ENCODE measurements at places on chromosomes 13 and 19.

DNA sequence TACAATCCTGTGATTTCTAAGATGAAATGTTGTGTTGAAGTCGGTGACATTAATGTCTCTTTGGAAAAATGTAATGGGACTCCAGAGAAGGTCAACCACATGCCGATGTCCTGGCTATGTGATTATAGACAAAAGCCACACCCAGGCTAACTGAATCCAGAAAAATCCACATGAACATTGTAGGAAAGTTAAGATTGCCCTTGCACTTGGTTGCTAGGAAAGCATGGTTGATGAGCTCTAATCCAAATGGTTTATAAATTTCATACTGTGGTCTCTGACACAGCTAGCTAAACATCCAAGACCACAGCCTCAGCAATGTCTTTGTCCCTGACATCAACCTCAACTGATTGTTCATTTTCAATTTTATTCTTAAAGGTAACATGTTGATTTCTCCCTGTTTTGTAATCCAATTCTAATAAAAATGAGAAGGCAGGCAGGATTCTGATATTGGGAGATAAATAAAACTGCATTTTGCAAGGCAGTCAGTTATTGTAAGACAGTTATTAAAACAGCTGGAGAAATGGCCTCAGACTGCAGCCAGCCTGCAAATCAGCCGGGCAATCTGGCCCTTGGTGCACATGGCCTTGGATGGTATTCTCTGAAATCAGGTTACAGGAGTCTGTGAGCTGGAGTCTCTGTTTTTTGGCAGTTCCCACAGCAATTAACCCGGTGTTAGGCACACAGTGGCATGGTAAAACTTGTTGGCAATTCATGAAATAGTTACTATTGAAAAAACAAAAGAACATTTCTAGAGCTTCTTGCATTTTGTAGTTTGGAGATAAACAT is 93.9 kb downstream of the STARD13 start:
- DNase-seq = no peak

GRCh38 chr13:92225861-92226260 is 827.4 kb downstream of the GPC5 start:
- DNase-seq = no peak

GRCh38 chr19:45515081-45515624 is 7.9 kb downstream of the VASP start:
- DNase-seq = peak; percentile 43

GRCh38 chr13:93903909-93904308 is 575.6 kb downstream of the DCT start:
- DNase-seq = no peak

DNA sequence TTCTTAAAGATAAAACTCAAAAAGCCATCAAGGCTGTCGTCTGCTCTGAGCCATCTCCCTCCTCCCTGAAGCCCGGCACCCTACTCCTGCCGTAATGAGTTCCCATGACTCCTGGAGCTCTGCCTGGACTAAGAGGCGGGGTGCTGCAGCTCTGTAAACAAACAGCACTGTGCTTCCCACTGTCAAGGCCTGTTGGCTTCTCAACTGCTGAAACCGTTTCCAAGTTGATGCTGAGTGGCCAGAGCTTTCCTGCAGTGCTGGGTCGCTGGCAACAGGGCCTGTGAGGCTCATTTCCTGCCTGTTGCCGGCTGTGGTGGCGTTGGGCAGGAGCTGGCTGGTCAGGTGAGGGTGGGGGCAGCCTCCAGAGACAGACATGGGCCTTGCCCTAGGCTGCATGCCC is 26.7 kb upstream of the ISYNA1 start:
- peak; percentile 75 for DNase-seq

GRCh38 chr13:38943231-38943630 is 47.4 kb downstream of the STOML3 start:
- DNase-seq = no peak

GRCh38 chr13:37074703-37075102 is 15.2 kb upstream of the SUPT20H start:
- DNase-seq = no peak

- no peak for DNase-seq
Measured at GRCh38 chr19:18457483-18458331, 19.8 kb upstream of the ISYNA1 start.

DNA sequence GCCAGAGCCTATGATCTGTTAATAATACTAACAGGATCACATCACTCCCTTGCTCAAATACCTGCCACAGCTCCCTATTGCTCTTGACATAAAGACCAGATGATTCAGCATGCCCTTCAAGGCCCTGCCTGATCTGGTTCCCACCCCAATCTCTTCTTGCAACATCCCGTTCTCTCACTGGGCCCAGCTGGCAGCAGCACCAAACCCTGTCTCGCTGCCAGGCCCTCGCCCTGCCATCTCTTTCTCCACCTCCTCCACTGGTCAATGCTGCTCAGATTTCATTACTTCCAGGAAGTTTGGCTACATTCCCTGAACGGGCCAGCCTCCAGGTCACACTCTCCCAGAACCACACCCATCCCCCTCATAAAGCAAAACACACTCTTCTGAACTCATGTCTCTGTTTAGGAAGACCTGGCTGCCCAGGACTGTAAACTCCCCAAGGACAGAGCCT is 8.6 kb upstream of the BCAT2 start:
- DNase-seq = peak; percentile 50

DNA sequence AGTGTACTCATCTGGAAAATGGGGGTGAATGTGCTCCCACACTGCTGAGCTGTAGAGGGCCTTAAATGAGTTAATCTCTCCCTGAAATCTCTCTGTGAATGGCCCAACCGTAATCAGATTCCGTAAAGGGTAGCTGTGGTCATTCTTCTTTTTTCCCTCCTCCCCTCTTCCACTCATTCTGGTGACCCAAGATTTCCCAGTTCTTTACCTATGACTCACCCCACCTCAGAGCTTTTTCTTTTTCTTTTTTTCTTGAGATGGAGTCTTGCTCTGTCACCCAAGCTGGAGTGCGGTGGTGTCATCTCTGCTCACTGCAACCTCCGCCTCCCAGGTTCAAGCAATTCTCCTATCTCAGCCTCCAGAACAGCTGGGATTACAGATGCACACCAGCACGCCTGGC is 33.3 kb upstream of the MUC16 start:
- no peak for DNase-seq

DNA sequence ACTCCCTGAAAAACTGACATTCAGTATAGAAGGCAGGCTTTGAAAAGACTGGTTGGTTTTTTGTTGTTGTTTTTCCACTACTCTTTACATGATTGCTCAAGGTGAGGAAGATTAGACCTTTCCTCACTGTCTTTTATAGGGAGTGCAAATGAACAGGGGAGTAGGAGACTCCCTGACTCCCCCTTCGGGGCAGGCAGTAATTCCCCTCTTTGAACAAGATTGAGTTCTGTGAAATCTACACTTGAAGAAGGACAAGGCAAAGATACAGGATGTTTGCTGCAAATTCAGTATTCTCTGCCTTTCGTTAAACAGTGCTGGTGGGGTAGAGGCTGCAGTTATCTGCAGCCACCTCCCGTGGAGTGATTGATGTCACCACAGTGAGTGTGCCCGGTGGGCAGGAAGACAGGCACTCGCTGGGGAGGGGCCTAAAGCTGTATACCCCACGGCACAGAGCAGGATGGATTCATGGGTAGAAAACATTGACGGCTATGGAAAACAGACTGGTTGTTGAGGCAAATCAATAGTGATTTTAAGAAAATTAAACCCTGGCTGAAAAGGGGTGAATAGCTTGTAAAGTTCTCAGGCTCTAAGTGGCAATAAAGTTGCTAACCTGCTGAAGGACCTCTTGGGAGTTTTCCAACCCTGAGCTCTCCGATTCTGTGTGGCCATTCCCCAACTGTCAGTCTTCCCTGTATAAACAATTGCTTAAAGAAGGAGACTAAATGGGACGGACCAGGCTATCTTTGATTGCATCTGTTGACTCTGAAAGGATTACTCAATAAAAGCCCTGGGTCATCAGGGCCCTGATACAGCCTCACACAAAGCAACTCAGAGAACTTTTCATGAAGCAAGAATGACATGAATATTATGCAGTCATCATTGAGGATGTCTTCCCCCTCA is 308.3 kb downstream of the TBC1D4 start:
- DNase-seq = no peak

GRCh38 chr19:50573741-50574461 is 5.7 kb upstream of the LRRC4B start:
- no peak for DNase-seq

DNA sequence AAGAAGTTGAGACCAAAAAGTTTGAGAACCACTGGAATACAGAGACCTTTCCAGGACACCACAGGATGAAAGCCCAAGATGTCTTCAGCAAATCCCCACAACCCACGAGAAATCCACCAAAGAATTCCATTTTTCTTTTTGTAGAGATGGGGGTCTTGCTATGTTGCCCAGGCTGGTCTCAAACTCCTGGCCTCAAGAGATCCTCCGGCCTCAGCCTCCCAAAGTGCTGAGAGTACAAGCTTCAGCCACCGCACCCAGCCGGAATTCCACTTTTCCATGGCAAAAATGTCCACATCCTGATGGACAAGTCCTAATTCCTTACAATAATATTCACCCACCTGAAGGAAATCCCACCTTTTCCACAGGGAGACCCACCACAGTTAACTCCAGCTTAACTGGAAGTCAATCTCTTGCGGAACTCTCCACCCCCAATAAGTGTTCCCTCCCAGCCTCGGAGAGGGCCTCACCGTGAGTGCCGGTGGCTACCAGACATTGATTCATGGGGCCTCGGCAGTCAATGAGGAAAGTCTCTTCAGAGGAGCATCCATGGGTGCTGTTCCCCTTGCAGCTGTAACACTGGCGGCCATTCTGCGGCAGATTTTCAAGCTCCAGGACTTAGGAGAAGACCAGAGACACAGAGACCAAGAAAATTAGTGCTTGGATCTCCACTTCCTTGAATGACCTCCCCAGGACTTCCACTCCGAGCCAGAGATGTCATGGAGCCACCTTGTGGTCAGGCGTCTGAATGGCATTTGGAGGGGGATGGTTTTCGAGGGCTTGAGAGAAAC is 12.3 kb upstream of the CADM4 start:
- DNase-seq = peak; percentile 44

DNA sequence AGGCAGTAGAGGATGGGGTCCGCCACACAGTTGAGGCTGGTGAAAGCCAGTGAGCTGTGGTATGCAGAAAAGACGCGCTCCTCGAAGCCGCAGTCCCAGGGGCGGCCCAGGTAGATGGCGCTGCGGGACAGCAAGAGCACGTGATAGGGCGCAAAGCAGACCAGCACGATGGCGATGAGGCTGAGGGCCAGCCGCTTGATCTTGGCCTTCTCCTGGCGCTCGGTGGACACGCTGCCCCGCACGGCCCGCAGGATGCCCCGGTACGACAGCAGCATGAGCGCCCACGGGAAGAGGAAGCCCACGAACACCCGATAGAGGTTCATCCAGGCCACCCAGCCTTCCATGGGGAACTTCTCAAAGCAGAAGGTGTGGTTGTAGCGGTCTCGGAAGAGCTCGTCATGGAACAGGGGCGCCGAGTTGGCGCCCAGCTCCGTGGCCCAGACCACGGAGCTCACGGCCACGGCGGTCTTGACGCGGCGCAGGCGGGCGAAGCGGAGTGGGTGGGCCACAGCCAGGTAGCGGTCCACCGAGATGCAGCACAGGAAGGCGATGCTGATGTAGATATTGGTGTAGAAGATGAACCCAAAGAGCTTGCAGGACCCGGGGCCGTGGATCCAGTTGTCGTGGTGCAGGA is 6.5 kb upstream of the OPA3 start:
- DNase-seq = no peak

- no peak for DNase-seq
Measured at GRCh38 chr19:55670280-55671053, 4.6 kb upstream of the EPN1 start.

GRCh38 chr13:53174545-53174944 is 145.9 kb downstream of the OLFM4 start:
- DNase-seq = no peak

GRCh38 chr13:92745258-92745657 is 481.3 kb upstream of the GPC6 start:
- DNase-seq = no peak

GRCh38 chr19:51043497-51043896 is 8.7 kb upstream of the KLK12 start:
- no peak for DNase-seq

DNA sequence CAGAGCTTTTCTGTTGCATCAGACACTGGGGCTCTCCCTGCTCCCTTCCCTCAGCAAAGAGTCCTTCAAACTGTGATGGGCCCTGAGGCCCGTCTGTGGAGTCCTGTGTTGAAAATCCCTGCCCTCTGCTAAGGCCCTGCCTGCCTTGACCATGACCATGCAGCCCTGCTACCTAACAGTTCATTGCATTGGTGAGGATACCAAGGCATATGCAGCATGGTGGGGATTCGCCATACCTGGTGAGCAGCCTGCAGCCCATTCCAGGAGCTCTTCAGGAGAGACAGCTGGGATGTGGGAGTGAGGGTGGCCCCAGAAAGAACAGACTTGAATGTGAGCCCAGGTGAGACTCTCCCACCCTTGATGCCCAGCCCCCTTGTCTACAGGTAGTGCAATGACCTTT is 70.6 kb upstream of the GSX1 start:
- DNase-seq = no peak

Data from C1 segment of cervical spinal cord (tissue), 14 donors.